ENCODE measurements at places on chromosomes 2 and 18. TPM values are rescaled to one million over a fixed set of nuclear protein-coding genes. Genes with fewer than 3 reads are reported as not detected.

GBX2 gene
- 3.1 TPM for total RNA-seq

MC2R gene
- total RNA-seq = not detected

SERPINB12 gene
- not detected for total RNA-seq

PARD3B gene
- 1.1 TPM for total RNA-seq

RBMS1 gene
- 61.2 TPM for total RNA-seq

CREG2 gene
- total RNA-seq = 10.6 TPM

MALL gene
- 138 TPM for total RNA-seq

Measured in A549 treated with CORT108297 at 1 μM for 4 hours (cell line).